ENCODE measurements at places on chromosomes 6 and 20.

GRCh38 chr20:61100489-61100888, 151.6 kb upstream of the CDH4 start:
- DNase-seq, result no peak

GRCh38 chr6:144986271-144986670, 701.1 kb downstream of the UTRN start:
- DNase-seq, result no peak

DNA sequence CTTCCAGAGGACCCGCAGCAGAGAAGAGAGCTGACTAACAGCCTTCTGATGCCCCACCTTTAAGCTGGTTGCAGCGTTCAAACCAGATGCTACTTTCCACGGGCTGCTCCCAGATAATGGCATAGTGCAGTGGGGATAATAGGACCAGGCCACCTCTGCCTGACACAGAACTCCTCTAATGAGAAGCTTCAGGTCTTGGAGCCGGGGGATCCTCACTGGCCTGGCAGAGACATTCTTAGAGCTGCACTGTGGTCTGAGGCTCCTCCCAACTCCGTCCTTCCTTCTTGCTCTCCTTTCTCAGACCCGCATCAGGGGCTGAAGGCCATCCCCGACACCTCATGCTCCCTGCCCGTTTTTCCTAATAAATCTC, 206.6 kb upstream of the MARCKS start:
- DNase-seq, result no peak

DNA sequence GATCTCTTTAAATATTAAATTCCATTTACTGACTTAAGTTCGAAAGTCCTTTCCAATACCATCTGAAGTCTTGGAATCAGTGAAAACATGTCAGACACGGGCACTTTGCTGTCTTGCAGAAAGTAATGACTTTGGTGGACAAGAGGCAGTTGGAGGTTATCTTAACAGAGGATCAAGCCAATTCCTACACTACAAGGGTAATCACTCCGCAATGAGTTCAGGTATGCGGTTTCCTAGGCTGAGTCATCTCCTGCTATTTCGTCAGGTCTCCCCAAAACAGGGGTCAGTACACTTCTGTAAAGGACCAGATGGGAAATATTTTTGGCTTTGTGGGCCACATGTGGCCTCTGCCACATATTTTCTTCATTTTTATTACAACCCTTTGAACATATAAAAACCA, 656.6 kb downstream of the KIF16B start:
- no peak for DNase-seq

DNA sequence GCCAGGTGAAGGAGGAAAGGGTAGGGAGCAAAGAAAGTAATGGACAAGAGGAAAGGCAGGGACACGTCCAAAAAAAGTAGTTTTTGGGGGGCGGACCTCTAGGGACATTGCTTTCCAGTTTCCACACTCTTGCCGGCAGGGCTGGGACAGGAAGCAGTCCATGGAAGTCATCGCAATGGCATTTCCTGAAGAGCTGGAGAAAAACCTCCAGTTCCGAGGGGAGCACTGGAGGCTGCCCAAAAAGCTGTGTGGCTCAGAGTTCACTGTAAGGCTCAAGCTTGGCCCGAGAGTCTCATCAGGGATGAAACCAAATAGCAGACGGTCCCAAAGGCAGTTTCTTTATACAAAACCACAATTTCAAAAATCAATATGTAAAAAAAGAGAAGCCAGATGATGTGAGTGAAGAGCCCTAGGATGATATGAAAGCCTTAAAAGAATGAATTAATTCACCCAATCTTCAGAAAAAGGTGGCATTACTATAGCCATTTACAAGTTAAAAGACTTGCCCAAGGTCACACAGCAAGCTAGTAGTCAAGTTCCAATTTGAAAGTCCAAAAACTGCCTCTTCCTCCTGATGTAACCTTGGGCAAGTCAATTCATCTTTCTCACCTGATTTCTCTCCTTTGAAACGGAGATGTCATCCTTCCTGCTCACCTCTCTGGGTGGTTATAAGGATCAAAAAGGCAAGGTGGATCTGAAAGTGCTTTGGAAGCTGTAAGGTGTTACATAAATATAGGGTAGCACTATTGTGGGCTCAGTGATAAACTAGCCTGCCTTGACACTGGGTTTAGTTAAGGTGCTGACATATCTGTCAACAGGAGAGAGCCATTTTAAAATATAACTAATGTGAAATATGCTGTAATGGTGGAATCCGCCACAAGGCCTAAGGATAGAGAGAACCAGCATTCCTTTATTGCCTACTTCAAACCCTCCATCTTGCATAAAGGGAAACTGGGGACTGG, 9.1 kb downstream of the BCL2L1 start:
- DNase-seq, result no peak

DNA sequence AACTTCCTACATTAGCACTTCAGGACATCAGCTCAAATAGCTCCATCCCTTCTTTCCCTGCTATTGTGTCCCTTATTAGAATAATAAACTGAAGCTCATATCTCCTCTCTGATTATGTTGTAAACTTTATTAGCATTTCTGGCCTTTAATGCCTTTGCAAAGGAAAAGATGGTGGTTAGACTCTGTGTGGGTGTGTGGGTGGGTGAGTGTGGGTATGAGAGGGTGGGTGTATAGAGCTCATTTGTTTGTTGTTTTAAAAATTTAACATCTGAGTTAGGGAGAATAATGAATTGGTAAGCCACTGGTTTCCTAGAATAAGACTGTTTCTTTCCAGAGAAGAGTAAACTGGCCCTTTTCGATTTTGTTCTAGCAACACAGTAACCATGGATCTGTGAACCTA, 70.6 kb upstream of the L3MBTL3 start:
- no peak for DNase-seq

GRCh38 chr6:109009236-109009961, 85.2 kb downstream of the SESN1 start:
- peak; percentile 88 for DNase-seq

GRCh38 chr20:15278041-15278440, 940.6 kb upstream of the FLRT3 start:
- DNase-seq, result no peak

GRCh38 chr6:150633486-150633834, 33.8 kb downstream of the PLEKHG1 start:
- DNase-seq, result no peak

GRCh38 chr6:88870717-88871330, 92.6 kb downstream of the RNGTT start:
- peak; percentile 38 for DNase-seq

DNA sequence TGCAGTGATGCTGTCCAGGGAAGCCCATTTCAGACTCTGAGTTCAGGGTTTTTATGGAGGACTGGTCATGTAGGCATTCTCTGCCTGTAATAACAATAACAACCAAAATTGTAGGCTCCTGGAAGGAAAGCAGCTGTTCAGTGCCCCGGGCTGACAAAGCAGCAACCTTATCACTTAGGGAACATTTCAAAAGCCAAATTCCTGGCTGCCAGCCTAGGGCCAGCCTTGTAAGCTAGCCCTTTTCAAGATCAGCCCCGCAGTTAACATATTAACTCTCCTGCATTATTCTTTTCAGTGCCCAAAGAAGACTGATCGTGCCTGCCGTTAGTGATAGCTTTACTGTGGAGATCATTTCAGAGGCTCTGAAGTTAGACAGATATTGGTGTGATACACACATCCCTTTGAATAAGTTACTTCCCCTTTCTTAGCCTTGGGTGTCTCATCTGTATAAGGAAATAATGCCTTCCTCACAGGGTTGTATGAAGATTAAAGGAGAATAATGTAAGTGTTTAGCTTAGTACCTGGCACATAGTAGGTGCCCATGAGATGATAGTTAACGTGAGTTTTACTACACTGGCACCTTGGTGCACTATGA, 44.1 kb downstream of the CTNNBL1 start:
- DNase-seq, result no peak

DNA sequence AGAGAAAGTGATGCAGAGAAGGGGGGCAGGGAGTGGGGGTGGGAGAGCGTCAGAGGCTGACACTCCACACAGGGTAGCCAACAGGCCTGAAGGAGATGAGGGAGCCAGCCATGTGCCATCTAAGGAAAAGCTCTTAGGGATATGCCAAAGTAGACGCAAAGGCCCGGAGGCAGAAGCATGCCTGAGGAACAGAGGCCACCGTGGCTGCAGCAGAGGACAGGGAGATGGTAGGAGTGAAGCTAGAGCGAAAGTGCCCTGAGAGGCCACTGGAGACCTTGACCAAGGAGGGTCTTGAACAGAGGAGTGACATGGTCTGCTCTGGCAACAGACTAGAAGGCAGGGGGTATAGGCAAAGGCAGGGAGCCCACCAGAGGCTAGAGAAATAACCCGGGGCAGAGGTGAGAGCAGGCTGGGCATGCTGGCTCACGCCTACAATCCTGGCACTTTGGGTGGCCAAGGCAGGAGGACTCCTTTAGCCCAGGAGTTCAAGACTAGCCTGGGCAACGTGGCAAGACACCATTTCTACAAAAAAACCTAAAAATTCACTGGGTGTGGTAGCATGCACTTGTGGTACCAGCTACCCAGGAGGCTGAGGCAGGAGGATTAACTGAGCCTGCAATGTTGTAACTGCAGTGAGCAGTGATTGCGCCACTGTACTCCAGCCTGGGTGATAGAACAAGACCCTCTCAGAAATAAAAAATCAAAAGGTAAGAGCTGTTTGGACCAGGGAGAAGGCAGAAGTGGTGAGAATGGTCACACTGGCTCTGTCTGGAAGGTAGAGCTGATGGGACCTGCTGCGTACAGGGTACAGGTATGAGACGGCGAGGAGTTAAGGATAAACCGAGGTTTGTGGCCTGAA, 6.3 kb downstream of the RRBP1 start:
- no peak for DNase-seq

DNA sequence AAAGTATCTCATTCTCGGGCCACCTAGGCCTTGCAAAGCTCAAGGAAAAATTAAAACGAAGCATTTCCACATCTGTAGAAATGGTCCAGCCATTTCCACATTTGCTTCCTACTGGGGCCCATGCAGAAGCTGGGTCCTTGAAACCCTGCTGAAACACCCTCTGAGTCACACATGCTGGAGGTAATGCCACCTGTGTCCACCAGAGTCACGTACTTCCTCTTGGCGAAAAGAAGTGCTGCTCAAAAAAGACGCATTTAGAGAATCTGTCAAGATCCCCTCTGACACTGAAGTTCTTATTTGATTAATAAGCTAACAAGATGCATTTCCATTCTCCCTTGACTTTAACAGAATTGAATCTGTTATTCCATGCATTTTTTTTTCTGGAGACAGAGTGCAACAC, 423.2 kb downstream of the PREX1 start:
- no peak for DNase-seq

DNA sequence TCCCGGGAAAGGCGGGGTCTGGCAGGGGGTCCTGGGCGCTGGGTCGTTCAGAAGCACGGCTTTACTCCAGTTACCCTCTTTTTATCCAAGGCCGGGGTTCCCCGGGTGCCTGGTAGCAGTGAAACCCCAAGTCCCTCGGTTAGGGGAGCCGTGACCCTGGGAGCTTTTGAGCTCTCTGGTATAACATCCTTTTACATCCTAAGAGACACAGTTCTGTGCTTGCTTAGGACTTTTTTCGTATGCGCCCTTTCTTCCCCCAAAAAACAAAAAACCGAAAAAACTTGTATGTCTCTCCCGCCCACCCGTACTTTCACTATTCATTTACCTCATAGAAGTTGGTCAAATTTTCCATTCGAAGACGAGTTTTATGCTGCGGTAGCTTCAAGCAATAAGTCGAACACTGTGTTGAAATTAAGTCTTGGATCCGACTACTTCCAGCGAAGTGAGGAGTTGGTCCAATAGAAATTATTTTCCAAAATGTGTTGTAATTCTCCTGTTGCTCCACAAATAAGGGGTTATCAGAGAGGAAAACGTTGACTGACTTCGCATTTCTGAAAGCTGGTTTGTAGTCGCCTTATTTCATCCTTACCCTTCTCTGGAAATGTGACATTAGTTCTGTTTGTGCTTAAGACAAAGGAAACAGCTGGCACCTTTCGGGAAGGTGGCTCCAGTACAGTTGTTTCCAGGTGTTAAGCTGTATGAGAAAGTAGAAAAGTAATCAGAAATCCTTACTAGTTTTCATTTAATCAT, 816 bp upstream of the MAN1A1 start:
- DNase-seq, result peak; percentile 66

- no peak for DNase-seq
These were observed 159.2 kb downstream of the ATXN1 start for GRCh38 chr6:16602035-16602434.

- no peak for DNase-seq
These were observed 61.5 kb downstream of the SEL1L2 start for GRCh38 chr20:13928901-13929300.

DNA sequence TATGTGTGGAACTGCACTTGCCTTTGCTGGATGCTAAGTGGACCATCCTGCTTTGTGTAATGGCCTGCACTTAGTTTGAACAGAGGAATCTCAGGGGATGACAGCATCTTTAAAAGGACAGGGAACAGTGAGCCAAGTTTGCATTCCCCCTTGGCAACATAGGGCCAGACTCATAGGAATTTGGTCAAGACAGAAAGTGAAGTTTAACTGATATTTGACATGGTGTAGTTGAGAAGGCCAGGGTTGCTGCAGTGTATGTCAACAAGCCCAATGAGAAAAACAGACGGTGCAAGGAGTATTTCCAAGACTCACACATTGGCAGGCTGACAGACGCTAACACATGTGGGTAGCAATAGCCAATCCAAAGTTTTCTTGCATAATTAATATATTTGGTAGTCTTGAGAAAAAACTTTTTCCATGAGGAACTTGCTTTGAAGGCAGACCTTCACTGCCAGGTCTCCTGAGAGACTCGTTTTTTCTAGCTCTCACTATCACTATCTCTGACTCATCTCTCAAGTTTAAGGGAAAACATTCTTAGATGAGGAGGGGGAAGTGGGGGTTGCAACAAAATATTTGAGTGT, 213.8 kb downstream of the IBTK start:
- DNase-seq, result no peak

- DNase-seq, result no peak
These were observed 246.0 kb upstream of the EXOC2 start for GRCh38 chr6:938916-939315.

GRCh38 chr20:1619861-1620444, at the start of gene SIRPB1:
TSS of gene SIRPB1 (minus strand) at chr20:1620009. CDS start at chr20:1619944, 65 bp downstream.
- peak; percentile 6 for DNase-seq

GRCh38 chr20:19840111-19840710, 82.2 kb downstream of the RIN2 start:
- DNase-seq, result no peak

- DNase-seq, result no peak
These were observed 26.2 kb upstream of the NOL4L start for GRCh38 chr20:32611286-32611685.

DNA sequence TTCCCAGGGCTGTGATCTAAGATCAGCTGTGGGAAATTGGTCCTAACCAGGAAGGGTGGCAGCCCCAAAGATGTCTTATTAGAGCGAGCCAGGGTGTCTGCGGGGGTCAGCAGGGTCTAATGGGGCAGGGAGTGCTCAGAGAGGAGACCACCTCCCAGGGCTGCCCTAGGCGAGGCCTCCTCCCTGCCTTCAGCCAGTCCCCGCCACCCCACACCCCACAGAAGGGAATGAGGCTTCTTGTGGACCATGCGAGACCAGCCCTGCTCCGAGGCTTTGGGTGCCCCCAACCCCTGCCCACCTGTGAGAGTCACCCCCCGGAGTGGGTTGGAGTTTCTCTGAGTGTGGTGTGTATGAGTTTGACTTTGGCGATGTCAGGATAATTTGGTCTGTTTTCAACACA, 37.8 kb downstream of the SYNJ2 start:
- no peak for DNase-seq

- no peak for DNase-seq
These were observed 341.6 kb downstream of the QKI start for GRCh38 chr6:163756079-163756478.

Measured in immature natural killer cell (primary cell).